ENCODE measurements at places on chromosomes 12 and 14.

GRCh38 chr12:15208871-15209656, 12.2 kb downstream of the RERG start:
- DNase-seq: no peak

DNA sequence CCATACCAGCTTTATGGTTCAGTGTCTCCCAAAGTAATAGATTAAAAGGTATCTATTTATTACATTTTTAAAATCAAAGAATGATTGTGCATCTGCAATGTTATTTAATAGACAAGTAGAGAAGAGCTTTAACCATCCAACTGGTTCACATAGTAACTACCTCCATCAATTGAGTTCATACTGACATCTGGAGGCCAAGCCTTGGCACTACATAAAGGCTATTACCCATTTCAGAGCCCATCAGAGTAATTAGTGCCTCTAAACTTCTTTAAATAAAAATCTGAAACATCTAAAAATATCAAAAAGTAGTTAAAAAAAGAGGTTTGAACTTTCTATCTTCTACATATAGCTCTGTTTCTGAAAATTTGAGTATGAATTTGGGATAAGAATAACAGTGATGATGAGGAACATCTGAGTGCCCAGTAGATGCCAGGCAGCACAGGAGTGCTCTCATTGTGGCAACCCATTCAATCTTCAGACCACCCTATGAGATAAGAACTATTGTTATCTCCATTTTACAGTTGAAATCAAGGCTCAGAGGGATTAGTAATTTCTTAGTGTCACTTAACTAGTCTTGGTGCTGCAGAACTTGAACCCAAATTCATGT, 132.9 kb upstream of the DAAM1 start:
- DNase-seq: no peak

DNA sequence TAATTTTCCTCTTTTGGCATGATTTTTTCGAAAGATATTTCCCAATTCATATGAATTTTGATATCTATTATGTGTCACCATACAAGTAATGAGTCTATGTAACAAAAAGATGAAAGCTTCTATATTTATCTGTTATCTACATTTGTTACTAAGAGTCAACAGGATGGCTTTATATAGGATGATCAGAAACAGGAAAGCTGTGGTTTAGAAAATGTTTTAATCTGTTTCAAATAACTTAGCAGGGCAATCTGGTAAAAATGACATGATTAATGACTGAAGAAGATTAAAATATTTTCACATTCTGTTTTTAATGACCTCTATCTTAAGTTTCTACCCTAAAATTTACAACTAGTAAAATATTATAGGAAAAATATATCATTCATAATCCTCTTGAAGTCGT, 105.8 kb downstream of the MSRB3 start:
- DNase-seq: no peak

DNA sequence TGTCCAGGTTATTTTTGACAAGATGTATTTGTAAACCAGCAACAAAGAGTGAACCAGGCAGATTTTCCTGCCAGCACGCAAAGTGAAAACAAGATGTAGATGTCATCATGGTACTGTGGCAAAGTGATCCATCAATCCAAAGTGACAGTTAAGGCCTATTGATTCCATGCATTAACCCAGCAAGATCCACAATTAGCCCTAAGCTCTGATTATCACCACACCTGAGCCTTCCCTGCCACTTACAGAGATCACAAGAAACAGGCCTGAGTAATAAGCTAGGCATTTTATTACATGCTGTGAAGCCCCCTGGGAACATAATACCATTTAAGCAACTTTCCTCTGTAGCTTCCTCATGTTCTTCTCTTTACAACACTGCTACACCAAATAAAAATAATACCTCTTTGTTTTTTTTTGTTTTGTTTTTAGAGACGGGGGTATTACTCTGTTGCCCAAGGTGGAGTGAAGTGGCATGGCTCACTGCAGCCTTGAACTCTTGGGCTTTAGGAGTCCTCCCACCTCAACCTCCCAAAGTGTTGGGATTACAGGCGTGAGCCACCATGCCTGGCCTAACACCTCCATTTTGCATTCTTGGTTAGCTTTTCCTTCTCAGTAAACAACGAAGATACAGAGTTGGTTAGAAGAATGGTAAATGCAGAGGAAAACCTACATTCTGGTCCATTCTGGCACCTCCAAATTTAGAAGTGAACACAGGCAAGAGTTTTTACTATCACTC, 85.5 kb downstream of the STON2 start:
- no peak for DNase-seq

DNA sequence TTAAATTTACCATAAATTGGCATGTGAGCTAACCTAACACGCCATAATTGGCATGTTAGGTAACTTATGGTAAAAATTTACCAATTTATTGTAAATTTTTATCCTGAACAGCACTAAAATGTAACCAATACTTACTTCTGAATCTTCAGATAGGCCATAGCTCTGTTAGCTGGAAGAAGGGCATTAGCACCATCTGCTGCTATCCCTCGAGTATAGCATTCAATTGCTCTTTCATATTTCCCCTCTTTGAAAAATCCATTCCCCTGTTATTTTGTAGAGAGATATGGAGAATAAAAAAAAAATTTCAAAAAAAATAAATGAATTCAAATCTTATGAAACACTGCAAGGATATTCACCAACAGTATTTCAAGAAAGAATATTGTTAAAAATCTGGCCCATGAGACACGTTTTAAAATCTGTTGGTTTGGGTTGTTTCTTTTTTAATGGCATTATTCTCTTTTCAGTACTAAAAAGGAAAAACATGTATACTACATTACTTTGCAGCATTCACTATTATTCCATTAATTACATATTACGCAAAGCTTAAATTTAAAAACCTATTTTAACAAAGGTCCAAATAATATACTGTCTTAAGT, 19.1 kb downstream of the RPAP3 start:
- no peak for DNase-seq

DNA sequence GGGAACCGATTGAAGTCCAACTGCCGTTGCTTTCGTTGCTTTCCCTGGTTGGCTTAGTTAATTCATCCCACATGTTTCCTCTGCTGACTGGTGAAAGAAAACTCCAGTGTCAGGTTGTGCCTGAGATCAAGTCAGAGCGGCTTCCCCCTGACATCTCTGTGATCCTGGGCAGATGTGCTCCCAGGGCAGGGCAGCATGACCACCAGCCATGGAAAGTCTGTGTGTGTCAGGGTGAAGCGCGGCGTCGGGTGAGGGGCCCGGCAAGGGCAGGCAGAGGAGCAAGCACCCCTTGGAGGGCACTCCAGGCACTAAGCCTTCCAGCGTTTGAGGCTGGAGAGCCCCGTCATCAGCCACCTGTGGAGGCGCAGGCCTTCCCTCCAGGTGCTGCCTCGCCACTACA, 54.5 kb upstream of the IGF1 start:
- DNase-seq: no peak

DNA sequence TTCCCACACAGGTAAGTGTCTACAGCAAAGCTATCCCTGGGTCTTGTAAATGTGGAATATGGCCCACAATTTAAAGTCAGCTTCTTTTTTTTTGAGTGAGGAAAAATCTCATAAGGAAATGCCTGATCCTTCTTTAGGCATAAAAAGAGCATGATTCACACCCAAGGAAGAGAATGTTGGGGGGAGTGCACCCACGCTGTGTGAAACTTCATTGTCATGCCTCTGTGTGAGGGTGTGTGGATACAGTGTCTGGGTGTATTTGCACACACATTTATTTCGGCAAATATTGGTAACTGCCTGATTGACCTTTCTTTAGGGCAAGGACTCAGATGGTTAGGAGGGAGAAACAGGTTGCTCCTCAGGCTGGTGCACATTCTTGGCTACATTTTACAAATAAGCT, 196.8 kb upstream of the STXBP6 start:
- no peak for DNase-seq
